Large intestine (tissue), 12 donors: ENCODE measurements at places on chromosomes 5 and 9. TPM values are rescaled to one million over a fixed set of nuclear protein-coding genes. Genes with fewer than 3 reads are reported as not detected.

DNA sequence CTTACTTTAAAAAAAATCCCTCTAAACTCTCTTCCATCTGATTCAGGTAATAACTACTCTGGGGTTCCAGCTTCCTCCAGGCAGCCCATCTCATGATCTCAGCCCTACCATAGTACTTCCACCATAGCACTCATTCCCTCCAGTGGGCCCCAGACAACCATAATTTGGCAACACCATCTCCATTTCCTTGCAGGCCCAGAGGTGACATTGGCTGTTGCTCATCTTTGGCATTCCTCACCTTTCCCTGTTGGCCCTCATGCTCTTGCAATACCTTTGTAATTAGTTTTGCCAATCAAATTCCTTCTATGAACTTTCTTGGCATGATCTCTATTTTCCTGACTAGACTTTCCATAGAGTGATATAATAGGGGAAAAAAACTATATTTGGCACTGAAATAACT lies 60.1 kb downstream of the TAF11L14 start:
- no peaks in the 10 kb centered on the region for H3K36me3 ChIP-seq
- DNase-seq = no peak

- no peaks in the 10 kb centered on the region for H3K27me3 ChIP-seq
- H3K4me1 ChIP-seq = no peaks in the 10 kb centered on the region
- no peak for DNase-seq
Measured at GRCh38 chr5:103690676-103691075, 128.1 kb upstream of the NUDT12 start.

DNA sequence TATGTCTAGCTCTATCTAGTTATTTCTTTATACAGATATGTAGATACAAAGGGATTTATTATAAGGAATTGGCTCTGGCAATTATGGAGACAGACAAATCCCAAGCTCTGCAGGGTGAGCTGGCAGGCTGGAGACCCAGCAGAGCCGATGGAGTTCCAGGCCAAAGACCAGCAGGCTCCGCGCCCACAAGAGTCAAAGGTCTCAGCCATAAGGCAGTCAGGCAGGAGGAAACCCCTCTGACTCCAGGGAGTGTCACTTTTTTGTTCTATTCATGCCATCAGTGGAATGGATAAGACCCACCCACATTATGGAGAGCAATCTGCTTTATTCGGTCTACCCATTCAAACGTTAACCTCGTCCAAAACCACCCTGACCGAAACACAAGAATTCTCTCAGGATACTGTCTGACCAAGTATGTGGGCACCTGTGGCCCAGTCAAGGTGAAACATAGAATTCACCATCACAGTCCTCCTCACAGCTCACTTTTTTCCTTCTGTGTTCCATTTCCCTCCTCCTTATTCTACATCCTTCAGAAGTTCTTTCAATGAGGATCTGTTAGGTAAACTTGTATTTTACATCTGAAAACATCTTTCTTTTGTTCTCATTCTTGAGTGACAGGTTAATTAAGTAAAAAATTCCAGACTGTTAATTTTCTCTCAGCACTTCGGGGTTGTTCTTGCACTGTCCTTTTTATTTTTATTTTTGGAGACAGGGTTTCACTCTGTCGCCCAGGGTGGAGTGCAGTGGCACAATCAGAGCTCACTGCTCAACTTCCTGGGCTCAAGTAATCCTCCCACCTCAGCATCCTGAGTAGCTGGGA lies 21.2 kb downstream of the RNF130 start:
- no peaks in the 10 kb centered on the region for H3K4me1 ChIP-seq
- no peaks in the 10 kb centered on the region for H3K36me3 ChIP-seq
- no peak overlapping the region for H3K4me3 ChIP-seq

DNA sequence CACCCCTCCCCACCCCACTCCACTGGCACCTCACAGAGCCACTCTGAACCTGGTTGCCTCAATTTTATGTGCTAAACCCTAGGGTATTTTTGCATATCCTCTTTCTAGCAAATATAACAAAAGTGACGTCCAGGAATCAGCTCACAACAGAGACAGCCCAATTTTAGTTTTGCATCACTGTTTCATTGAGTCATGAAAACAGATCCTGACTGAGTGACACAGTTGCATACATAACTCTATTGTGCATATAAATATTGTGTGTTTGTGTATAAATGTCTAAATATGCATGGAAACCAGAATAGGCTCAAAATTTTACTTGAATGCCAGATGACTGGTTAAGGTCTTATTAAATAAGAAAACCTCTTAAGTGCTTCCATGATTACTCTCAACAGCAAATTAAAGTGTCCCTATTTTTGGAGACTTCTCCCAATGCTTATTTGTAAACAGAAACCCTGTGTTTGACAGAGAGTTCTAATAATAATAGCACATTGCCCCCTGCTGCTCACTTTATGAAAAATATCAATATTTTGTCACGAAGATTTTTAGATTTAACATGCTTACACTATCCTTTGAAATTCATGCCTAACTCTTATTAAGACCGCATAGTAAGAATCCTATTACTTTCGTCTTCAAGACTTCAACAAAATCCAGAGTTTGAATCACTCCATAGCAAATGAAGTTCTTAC lies 75.5 kb upstream of the PRRC1 start:
- no peaks in the 10 kb centered on the region for H3K36me3 ChIP-seq
- H3K4me1 ChIP-seq = no peaks in the 10 kb centered on the region
- H3K27me3 ChIP-seq = no peaks in the 10 kb centered on the region
- no peak overlapping the region for H3K4me3 ChIP-seq
- no peak overlapping the region for H3K27ac ChIP-seq

- no peak for DNase-seq
- no peaks in the 10 kb centered on the region for H3K36me3 ChIP-seq
- H3K27me3 ChIP-seq = no peaks in the 10 kb centered on the region
- no peak overlapping the region for H3K4me3 ChIP-seq
- H3K4me1 ChIP-seq = no peaks in the 10 kb centered on the region
Measured at GRCh38 chr5:125372694-125373631, 626.5 kb upstream of the ZNF608 start.

DNA sequence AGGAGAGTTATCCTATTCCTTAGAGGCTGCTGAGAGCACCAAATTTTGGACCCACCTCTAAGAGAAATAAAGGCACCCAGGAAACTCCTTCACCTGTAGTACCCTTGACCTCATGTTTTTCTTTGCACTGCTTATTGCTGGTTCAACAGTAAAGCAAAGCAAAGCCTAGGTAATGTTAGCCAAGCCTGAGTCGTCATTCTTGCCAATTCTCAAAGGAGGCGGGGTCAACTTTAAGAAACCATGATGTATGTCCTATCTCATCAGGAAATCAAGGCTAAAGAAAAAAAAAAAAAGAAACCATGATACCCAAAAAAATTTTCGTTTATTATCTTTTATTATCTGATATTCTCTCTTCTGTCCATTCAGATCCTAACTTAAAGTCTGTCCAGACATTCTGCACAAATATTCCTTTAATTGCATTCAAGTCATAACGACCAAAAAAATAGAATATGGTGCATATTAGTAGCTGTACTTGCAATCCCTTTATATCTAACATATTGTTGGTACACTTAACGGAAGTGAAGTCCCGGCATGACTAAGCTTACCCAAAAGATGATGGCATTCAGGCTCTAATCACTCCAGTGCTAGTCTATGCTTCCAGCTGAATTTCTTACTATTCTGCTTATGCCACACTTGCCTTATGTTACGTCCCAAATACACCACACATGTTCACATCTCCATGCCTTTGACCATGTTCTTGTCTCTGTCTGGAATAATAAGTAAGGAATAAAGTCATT lies 1.8 kb downstream of the AUH start:
- H3K27me3 ChIP-seq = no peaks in the 10 kb centered on the region
- no peak for DNase-seq
- peaks cover 5% of the 10 kb centered on the region for H3K36me3 ChIP-seq
- H3K27ac ChIP-seq = peak overlapping the region; percentile 74
- H3K4me3 ChIP-seq = peak overlapping the region; percentile 81

- no peaks in the 10 kb centered on the region for H3K27me3 ChIP-seq
- H3K27ac ChIP-seq = no peak overlapping the region
- H3K36me3 ChIP-seq = no peaks in the 10 kb centered on the region
- no peak overlapping the region for H3K4me3 ChIP-seq
- DNase-seq = no peak
- peaks cover 3% of the 10 kb centered on the region for H3K4me1 ChIP-seq
Measured at GRCh38 chr9:94725293-94725692, 1.2 kb upstream of the AOPEP start.

GRCh38 chr9:130672933-130673615 lies 8.7 kb downstream of the PRDM12 start:
- no peak for DNase-seq
- H3K4me3 ChIP-seq = no peak overlapping the region
- no peaks in the 10 kb centered on the region for H3K4me1 ChIP-seq

DNA sequence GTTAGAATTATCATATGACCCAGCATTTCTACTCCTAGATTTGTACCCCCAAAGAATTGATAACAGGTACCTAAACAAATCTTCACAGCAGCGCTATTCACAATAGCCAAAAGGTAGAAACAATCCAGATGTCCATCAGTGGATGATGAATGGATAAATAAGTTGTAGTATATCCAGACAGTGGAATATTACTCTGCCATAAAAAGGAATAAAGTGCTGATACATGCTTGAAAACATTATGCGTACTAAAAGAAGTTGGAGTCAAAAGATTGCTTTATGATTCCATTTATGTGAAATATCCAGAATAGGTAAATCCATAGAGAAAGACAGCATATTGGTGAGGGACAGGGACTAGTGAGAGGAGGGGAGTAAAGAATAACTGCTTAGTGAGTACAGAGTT lies 26.0 kb downstream of the MTREX start:
- no peak for DNase-seq
- H3K4me3 ChIP-seq = no peak overlapping the region
- H3K27ac ChIP-seq = no peak overlapping the region
- peaks cover 33% of the 10 kb centered on the region for H3K36me3 ChIP-seq

GRCh38 chr9:93354451-93354850 lies 97.0 kb upstream of the FAM120A start:
- no peak for DNase-seq
- no peaks in the 10 kb centered on the region for H3K4me1 ChIP-seq
- H3K27me3 ChIP-seq = no peaks in the 10 kb centered on the region
- no peaks in the 10 kb centered on the region for H3K36me3 ChIP-seq
- H3K4me3 ChIP-seq = no peak overlapping the region

- no peak for DNase-seq
- H3K27ac ChIP-seq = no peak overlapping the region
- no peaks in the 10 kb centered on the region for H3K36me3 ChIP-seq
- H3K4me3 ChIP-seq = no peak overlapping the region
- no peaks in the 10 kb centered on the region for H3K4me1 ChIP-seq
Measured at GRCh38 chr5:67925511-67925910, 290.0 kb upstream of the PIK3R1 start.

- H3K4me1 ChIP-seq = no peaks in the 10 kb centered on the region
- no peak for DNase-seq
- no peaks in the 10 kb centered on the region for H3K27me3 ChIP-seq
- H3K27ac ChIP-seq = no peak overlapping the region
Measured at GRCh38 chr5:38286002-38286401, 27.6 kb downstream of the EGFLAM start.

DNA sequence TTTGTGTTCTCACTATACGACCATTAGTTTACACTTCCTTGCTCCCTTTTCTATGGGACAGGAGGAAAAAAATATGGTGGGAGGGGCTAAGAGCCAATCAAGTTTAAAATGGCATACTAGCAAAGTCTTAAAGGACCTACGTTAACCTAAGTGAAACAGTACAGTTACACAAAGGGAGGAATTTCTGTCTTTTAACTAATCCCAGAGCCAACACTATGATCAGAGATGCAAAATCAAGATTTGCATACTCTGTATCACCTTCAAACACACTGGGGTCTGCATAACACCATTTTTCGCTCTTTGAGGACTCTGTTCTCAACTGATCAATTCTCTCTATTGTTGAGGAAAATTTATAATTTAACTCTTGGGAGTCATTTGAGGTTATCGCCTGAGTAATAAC lies 49.8 kb downstream of the ALDH1A1 start:
- DNase-seq = no peak
- no peak overlapping the region for H3K4me3 ChIP-seq
- H3K27ac ChIP-seq = no peak overlapping the region

DNA sequence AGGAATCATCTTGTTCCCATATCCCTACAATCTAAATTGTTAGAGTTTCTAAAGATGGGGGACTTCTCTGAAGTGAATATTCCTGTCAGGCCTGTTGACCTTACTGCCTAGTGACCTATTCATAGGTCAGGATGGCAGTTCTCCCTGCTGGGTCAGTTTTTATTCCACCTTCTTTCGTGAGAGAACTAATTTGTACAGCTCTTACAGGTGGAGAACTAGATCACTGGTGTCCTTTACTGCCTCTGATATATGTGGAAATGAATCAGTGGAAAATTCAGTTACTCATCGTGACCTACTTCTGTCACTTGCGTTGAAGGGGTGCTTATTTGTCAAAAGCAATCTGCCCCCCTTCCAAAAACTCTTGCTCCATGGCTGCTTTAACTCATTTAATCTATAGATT lies 164.9 kb downstream of the CD180 start:
- no peak overlapping the region for H3K27ac ChIP-seq
- no peak overlapping the region for H3K4me3 ChIP-seq
- no peaks in the 10 kb centered on the region for H3K27me3 ChIP-seq
- DNase-seq = no peak
- no peaks in the 10 kb centered on the region for H3K36me3 ChIP-seq
- peaks cover 29% of the 10 kb centered on the region for H3K4me1 ChIP-seq

DNA sequence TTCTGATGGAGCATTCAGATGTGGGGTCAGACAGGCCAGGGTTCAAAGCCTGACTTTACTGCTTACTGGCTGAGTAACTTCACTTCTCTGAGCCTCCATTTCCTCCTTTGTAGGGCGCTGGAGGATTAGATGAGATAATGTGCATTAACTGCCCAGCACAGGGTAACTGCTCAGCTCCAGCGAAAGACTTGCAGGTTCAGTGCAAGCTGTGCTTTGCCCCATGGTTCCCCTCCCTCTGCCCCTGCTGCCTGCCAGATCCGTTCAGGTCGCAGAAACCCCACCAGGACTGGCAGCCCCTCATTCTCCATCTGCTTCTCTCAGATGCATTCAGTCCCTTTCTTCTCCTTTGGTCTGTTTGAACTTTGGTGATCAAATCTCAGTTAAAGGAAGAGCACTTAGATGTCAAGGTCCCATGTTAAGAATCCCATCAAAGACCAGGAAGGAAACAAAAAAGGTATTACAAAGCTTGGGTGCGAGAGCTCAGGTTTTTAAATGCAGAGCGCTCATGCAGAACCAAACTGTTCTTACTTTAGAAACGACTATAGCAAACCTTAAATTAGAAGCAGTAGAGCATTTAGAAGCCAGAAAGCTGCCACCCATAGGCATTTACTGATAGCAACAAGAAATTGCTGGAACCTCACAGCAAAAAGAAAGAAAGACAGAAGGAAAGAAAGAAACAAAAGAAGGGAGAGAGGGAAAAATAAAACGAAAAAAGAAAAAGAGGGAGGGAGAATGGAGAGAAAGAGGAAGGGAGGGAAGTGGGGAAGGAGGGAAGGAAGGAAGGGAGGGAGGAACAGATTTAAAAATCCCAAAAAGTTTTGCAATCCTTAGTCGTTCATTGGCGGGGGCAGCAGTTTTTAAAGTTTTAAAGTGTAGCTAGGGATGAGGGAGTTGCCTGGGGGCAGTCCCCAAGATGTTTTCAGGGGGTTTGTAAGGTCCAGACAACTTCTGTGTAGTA lies 23.5 kb downstream of the AFAP1L1 start:
- no peak overlapping the region for H3K4me3 ChIP-seq
- H3K4me1 ChIP-seq = peaks cover 29% of the 10 kb centered on the region
- H3K36me3 ChIP-seq = no peaks in the 10 kb centered on the region

GRCh38 chr9:124688238-124688904 lies 82.7 kb downstream of the NR6A1 start:
- H3K36me3 ChIP-seq = peaks cover 6% of the 10 kb centered on the region
- no peaks in the 10 kb centered on the region for H3K27me3 ChIP-seq
- no peak for DNase-seq
- no peak overlapping the region for H3K4me3 ChIP-seq
- no peaks in the 10 kb centered on the region for H3K4me1 ChIP-seq

The FLT4 gene
- polyA plus RNA-seq = 10.2 TPM

The GAPT gene
- 0.57 TPM for polyA plus RNA-seq

The PNPLA7 gene
- 7.2 TPM for polyA plus RNA-seq

The B4GALT1 gene
- polyA plus RNA-seq = 120 TPM

The ITGA2 gene
- polyA plus RNA-seq = 13.7 TPM

The SPACA9 gene
- 2.5 TPM for polyA plus RNA-seq
